ENCODE measurements at places on chromosomes 13 and 19.

DNA sequence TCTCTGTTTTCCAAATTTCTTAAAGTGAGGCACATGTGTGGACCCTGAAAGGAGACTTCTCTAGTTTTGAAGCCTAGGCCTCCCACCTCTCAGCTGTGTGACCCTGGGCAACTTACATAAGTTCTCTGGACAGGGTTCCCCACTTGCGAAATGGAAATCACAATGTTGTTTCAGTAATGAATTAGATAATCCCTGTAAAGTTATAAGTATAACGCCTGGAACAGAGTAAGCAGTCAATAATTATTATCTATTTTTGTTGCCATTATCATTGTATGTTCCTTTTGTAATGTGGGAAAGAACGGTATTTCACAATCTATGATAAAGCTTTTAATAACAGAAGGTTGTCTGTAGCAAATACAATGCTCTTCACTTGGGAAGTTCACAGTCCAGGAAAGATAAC is 437.3 kb upstream of the ZNF507 start:
- DNase-seq, result no peak

DNA sequence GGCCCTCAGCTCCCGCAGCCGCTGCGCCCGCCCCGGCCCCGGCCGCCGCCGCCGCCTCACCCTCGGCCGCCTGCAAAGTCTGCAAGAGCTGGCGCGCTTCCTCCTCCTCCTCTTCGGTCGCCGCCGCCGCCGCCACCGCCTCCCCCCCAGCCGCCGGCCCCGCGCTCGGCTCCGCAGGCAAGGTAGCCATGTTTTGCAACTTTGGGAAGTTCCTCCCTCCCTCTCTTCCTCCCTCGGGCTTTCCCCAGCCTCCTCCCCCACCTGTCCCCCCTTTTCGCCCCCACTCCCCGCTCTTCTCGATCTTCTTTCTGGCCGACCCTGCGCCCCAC is 433 bp downstream of the SIX5 start:
- DNase-seq, result no peak

- DNase-seq, result no peak
Observed at GRCh38 chr19:5006201-5006600, 37.3 kb downstream of the KDM4B start.

- DNase-seq, result no peak
Observed at GRCh38 chr19:4516199-4516938, 1.9 kb downstream of the PLIN4 start.

DNA sequence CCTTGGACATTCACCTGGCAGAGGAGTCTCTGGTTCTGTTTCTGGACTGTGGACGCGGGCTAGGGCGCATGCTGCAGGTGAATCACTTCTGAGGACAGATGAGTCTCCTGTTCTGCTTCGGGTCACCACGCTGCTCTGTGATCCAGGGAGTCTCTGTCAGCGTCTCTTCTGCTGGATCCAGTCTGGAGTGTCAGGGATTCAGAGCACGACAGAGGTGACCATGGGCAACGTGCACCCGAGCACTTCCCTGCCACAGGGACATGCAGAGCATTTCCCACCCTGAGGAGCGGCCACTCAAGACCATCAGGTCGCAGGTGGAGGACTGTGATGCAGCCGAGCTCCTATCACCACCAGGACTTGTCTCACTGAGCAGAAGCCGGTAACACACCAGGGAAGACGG is 24.4 kb upstream of the LILRA2 start:
- DNase-seq, result no peak

DNA sequence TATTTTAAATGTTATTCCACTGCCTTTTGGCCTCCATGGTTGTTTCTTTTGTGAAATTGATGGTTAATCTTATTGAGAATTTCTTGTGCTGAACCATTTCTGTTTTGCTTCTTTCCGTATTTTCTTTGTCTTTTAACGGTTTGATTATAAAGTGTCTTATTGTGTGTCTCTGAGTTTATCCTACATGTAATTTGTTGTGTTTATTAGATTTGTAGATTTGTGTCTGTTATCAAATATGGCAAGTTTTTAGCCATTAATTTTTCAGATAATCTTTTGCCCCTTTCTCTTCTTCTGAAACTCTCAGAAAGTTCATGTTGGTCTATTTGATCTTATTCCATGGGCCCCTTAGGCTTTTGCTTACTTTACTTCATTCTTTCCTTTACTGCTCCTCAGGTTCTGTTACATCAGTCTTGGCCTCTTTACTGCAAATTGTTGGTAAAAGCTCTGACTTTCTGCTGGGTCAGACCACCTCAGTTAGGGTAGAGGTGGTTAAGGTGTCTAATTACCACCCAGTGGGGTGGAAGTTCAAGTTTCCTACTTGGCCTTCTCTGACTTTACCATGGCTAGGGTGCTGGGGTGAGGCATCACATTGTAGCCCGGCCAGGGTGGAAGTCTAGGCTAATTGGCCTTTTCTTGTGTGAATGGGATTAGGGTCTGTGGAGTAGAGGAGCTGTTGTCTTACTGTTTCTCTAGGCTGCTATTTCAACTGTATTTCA is 58.3 kb downstream of the ZMYM2 start:
- DNase-seq, result no peak

DNA sequence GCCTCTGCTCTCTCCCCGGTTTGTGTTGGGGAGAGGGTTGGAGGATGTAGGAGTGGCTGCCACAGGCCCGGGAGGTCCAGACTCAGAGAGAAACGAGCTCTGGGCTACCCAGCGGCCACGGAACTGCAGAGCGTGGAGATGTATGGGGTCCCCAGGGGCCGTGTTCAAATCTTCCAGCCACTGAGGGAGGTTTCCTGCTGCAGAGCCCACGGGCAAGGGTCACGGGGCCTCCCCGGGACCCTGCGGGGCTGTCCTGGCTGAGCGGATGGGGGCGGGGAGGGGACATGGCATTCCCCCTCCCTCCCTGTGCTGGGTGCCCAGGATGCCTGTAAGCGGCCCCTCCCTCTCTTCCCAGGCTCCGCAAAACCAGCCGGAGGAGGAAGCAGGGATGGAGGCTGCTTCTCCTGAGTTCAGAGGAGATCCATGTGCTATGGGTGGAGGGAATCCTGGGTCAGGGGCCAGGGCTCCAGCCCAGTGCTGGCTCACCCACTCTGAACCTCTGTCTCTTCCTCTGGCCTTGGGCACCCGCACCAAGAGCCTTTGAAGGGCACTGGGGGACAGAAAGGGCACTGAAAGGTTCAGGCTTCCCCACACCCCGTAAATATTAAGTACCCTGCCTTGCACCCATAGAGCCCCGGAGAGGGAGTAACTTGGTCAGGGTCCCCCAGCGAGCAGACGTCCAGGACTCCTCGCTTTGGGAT is 22.6 kb downstream of the SMIM24 start:
- peak; percentile 46 for DNase-seq
